Activated CD4-positive, alpha-beta T cell treated with anti-CD3 and anti-CD28 coated beads, Interleukin-2, Interleukin-6, amounts not matched to agents 100 ng/mL and 50 ng/mL, durations not matched to agents 16 hours and 8 hours (primary cell): ENCODE measurements at places on chromosomes 6 and 20.

GRCh38 chr6:167454003-167454402 is 129.1 kb downstream of the TTLL2 start:
- no peak for DNase-seq

GRCh38 chr6:31969712-31970603 is 2.0 kb downstream of the DXO start:
- no peak for DNase-seq

DNA sequence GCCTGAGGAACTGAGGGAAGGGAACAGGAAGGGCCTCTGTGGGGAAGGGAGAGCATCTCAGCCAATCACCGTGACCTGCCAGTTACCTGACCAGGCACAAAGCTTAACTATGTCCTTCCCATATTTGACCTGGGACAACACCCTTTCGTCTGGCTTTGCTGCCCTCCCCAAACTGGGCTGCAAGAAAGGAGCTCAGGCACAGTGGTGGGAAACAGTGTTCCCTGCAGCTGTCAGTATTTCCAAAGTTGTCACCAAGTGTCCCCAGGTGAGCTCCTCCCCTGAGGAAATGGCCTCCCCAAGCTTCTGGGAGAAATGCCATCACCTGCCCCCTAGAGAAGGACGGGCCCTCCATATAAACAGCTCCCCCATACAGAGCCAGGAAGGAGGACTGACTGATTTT is 17.9 kb downstream of the NCR2 start:
- no peak for DNase-seq

- DNase-seq, result no peak
Observed at GRCh38 chr6:164827537-164827936, 481.9 kb downstream of the C6orf118 start.
